ENCODE measurements at places on chromosomes 7 and 10.

- DNase-seq: no peak
These were observed 896.5 kb downstream of the SORCS1 start for GRCh38 chr10:106268000-106268399.

DNA sequence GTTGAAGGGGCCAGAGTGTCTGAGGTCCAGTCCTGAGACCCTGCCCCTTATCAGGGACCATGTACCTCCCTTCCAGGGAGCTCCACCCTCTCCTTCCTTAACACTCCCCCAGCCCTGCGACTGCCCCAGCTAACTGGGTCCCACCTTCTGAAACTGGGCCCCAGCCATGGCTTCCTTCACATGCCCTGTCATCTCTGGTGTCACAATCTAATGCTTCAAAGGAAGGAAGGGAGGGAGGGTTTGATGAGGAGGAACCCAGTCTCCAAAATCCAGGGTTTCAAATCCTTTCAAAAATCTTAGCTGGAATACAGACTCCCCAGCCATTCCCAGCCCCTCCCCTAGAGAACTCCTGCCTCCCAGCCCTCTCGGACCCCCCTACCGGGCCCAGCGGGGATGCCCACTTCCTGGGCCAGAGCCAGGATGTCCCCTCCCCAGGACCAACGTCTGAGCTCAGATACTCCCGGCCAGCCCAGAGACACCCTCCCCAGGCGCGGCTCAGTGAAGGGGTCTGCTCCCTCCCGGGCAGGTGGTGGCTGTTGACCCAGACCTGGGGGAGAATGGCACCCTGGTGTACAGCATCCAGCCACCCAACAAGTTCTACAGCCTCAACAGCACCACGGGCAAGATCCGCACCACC lies 18.0 kb downstream of the C10orf105 start:
- DNase-seq: no peak

DNA sequence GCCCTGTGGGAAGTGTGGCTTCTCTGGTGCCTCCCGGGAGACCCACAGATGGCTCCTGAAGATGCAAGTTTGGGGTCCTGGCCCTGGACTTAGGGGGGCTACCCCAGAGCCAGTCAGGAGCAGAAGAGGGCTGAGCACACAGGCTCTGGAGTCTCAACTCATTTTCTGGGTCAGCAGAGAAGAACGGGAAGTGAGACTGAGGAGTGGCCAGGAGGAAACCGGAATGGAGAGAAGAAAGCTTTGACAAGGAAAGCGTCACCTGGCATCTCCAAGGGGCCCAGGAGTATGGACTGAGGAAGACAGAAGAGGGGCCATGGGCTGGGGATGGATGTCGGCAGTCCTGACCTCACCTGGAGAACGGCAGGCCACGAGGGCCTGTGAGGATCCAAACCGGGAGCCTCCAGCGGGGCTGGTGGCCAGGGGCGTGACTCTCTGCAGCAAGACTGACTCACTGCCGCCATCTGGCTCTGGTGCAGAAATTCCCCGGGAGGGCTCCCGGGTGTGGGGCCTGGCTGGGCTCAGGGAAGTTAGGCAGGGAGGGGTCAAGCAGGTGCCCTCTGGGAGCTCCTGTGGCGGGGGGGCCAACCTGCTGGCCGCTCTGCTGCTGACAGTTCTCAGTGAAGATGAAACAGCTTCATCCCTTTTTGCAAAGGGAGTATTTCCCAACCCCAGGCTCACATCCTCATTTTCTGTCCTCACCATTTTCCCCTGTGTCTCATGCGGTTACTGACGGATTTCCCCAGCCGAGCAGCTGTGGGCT lies 23.6 kb downstream of the DAGLB start:
- DNase-seq: no peak

GRCh38 chr7:35749556-35749955 lies 51.3 kb upstream of the SEPTIN7 start:
- no peak for DNase-seq

GRCh38 chr10:95440756-95441546 lies 120.2 kb downstream of the SORBS1 start:
- DNase-seq: no peak

- peak; percentile 15 for DNase-seq
These were observed 767 bp downstream of the KRIT1 start for GRCh38 chr7:92244808-92245486.

- no peak for DNase-seq
These were observed 6.3 kb upstream of the HBP1 start for GRCh38 chr7:107162475-107162874.

GRCh38 chr7:91320366-91321078 lies 56.3 kb downstream of the FZD1 start:
- DNase-seq: no peak

- peak; percentile 81 for DNase-seq
These were observed 15.2 kb downstream of the OAT start for GRCh38 chr10:124403548-124403947.

- no peak for DNase-seq
These were observed at the start of gene SYNPO2L for GRCh38 chr10:73655990-73656298. TSS of gene SYNPO2L (minus strand) at chr10:73656029. CDS start at chr10:73655922, 107 bp downstream.

GRCh38 chr10:80855348-80855971 lies 317.8 kb downstream of the SH2D4B start:
- no peak for DNase-seq

GRCh38 chr7:66958538-66959350 lies 36.6 kb downstream of the SBDS start:
- no peak for DNase-seq

GRCh38 chr7:15625466-15625865 lies 61.0 kb downstream of the MEOX2 start:
- no peak for DNase-seq

GRCh38 chr7:96901822-96902445 lies 103.4 kb upstream of the DLX6 start:
- no peak for DNase-seq

- no peak for DNase-seq
These were observed at the start of gene C10orf53 for GRCh38 chr10:49679480-49679893. TSS of gene C10orf53 (plus strand) at chr10:49679651. CDS start at chr10:49679698, 47 bp downstream.

DNA sequence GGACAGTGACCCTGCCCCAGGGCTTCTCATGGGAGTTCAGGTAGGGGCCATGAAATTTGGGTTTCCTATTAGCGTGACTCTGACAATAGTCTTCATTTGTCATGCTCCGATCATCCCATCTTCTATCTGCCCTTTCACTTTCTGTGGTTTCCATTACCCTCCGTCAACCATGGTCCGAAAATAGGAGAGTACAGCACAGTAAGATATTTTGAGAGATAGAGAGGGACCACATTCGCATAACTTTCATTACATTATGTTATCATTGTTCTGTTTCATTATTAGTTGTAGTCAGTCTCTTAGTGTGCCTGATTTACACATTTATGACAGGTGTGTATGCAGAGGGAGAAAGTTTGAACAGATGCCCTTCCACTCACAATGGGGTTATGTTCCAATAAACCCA lies 649.2 kb downstream of the SDK1 start:
- no peak for DNase-seq

GRCh38 chr10:115107830-115108229 lies 14.7 kb downstream of the ATRNL1 start:
- DNase-seq: no peak

DNA sequence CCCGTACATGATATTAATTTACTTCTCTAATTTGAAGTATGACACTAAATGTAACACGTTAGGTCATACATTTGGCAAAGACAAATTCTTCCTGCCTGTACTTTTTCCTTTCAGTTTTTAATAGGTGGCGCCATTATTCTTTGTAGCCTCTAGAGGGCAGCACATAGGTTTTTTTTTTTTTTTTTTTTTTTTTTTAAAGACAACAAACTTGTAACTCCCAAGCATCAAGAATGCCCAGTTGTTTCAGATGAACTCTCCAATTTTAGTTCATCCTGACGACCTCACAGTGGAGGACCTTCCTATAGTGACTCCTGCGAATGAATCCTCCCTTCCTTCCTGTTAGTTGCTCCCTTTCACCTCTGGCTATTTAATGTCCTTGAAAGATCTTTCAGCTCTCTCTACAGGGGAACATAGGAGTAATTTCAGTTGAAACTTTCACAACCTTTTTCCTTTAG lies 139.3 kb upstream of the HDAC9 start:
- peak; percentile 10 for DNase-seq

DNA sequence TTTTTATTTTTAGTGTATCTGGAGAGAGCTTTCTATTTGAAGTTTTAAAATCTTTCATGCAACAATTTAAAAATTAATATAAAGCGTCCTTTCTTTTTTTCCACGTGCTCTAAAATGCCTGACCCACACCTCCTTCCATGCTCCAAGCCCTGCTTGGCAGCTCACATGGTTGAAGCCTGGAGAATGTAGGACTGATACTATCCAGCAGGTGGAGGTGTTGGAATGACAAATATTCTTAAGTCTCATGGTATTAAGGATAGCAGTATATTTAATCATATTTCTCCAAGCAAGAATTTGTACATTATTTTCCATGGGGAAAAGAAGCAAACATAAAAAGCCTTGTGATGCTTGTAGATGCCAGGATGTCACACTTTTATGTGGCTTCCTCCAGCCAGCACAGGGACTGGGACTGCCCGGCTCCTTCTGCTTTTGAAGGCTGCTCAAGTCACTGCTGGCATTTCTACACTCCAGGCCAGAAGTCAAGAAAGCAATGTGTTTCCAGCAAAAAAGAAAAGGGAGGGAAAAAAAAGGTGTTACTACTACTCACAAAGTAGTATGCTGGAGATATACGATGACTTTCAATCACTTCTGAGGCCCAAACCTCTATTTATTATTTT lies 49.7 kb downstream of the BZW2 start:
- DNase-seq: peak; percentile 68

- DNase-seq: no peak
These were observed 51.3 kb downstream of the NHLRC2 start for GRCh38 chr10:113905756-113906155.

GRCh38 chr10:24382979-24383663 lies 174.2 kb downstream of the KIAA1217 start:
- DNase-seq: no peak

DNA sequence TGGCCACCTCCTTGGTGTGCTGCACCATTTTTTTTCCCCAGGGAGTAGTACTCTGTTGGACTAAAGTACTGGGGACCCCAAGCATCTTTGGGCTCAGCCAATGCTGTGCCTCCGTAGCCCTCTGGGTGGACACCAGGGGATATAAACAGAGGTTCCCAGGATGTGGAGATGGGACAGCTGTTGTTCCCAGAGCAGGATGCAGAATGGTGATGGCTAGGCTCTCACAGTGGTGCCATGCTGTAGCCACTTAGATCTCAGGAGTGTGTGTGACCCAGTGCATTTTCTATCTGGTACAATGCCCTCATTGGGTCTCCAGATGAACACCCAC lies 50.9 kb upstream of the SCIN start:
- DNase-seq: no peak

- DNase-seq: no peak
These were observed 166.8 kb downstream of the MTERF1 start for GRCh38 chr7:91713669-91714068.

GRCh38 chr7:54841772-54842697 lies 83.0 kb upstream of the SEC61G start:
- DNase-seq: no peak

DNA sequence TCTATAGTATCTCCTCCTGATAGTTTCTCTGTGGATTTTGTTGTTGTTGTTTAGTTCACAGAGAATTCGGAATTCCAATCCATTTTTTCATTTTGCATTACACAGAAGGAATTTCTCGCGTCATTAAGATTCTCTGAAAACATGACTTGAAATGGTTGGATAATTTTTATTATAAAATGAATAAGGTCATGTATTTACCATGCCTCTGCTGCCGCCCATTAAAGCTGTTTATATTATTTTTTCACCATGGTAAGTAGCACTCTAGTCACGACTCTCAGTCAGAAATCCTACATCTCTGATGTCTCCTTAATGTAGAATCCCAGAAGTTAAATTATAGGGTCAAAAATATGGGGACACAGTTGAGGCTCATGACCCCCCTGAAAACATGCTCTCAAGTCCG lies 19.1 kb downstream of the SFMBT2 start:
- no peak for DNase-seq

DNA sequence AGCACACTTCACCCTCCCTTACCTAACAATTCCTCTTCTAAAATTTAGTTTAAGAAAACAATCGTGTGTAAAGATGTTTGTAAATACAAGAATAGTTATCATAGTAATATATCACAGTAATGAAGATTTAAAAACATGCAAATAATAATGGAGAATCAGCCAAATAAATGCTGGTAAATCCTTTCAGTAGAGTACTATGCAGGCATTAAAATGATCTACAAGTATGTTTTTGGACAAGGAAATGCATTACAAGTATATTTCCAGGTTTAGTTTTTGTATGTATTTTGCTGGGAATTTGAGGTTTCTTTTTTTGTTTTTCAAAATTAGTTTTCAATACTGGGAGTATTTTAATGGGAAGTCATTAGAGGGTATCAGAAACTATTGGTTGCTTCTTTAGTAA lies 22.7 kb downstream of the TPST1 start:
- DNase-seq: no peak

DNA sequence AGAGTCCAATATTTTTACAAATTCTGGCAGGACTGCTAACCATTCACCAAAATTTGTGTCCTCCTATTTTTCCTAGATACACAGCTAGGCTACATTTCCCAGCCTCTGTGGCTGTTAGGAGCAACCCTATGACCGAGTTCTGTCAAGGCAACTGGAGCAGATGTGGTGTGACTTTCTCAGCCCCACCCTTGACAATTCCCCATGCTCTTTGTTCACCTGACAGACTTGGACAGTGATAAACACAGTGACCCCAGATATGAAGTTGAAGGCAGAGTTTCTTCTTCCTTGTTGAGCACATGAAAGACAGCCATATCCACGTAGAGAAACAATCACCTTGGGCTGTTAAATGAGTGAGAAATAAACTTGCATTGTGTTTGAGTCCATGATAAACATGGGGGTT lies 1162.1 kb downstream of the SORCS3 start:
- DNase-seq: no peak

DNA sequence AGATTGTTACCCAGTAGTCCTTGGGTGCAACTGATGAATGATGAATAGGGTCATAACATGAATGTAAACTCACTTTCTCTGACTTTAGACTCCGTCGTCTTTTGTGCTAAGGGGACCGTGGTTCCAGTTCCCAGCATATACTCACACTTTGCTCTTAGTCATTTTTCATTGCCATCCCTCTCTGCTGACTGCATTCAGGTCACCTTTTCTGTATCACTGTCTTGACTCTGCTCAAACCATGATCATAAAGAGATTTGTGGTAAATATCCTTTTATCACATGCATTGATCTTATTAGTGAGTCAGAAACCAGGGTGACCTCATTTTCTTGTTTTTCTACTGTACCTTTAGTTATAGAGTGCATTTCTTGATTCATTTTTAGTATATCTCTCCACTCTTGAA lies 141.1 kb upstream of the AGR3 start:
- DNase-seq: peak; percentile 8

DNA sequence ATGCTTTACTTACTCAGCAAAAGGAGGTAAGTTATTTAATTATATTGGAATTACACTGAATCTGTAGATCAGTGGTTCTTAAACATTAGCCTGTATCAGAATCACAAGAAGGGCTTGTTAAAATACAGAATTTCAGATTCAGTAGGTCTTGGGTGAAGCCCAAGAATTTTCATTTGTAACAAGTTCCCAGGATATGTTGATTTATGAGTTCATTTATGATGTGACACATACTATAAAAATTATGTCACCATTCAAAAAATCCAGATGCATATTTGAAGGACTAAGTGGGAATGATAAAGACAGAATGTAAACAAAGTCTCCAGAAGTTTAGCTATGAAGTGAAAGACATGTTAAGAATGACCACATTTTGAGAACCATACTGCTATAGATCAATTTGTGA lies 52.3 kb downstream of the HECTD2 start:
- no peak for DNase-seq

GRCh38 chr10:99467236-99467999 lies 37.0 kb upstream of the GOT1 start:
- no peak for DNase-seq

- DNase-seq: no peak
These were observed 267.0 kb downstream of the MAD1L1 start for GRCh38 chr7:1965579-1966294.

Measured in HFFc6 (cell line).